ENCODE measurements at places on chromosomes 12 and 14. TPM values are rescaled to one million over a fixed set of nuclear protein-coding genes. Genes with fewer than 3 reads are reported as not detected.

DNA sequence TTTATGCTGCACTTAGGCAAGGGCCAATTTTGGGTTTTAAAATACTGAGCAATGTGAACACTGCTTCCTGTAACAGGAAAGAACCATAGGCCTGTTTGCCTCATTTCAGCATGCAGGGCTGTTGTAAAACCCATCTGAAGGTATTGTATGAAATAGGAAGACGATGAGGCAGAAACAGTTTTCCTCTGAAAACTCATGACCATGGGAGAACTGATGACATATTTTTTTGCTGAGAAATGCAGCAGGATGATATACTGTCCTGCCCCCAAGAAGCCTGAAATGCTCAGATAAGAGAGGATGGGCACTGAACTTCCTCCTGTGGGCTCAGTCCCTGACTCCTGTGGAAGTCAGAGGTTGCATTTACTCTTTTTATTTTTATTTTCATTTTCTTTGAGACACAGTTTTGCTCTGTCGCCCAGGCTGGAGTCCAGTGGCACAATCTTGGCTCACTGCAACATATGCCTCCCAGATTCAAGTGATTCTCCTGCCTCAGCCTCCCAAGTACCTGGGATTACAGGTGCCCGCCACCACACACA lies 17.4 kb downstream of the PYGL start:
- peaks cover 5% of the 10 kb centered on the region for H3K27me3 ChIP-seq
- no peak overlapping the region for H3K4me3 ChIP-seq
- no peak for DNase-seq

The CCDC177 gene
- not detected for total RNA-seq

The ADAM21 gene
- 0.29 TPM for total RNA-seq

DNA sequence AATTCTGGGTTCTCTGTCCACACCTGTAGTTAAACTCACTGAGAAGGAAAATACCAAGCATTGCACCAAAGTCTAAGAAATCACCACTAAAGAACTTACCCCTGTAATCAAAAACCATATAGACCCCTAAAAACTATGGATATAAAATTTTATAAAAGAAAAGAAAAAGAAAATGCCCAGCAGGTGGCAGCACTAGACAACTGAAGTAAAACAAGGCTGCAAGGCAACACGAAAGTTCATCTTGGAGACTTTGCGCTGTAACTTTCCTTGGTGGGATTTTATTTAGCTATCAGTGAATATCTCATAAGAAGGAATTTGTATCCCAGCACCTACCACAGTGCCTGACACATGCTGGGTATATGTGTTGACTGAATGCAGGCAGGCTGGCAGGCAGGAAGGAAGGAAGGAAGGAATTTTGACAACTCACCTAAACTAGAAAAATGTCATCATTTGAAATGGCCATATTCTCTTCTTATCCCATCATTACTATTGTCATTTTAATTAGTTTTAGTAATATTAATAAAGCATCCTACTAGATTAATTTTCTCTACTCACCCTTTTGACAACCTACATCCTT lies 68.2 kb upstream of the ETV6 start:
- H3K36me3 ChIP-seq = no peaks in the 10 kb centered on the region
- H3K27ac ChIP-seq = no peak overlapping the region
- H3K4me1 ChIP-seq = peaks cover 10% of the 10 kb centered on the region
- peaks cover 6% of the 10 kb centered on the region for H3K27me3 ChIP-seq
- peak; percentile 87 for DNase-seq

GRCh38 chr14:101763941-101764709 lies 2.6 kb downstream of the PPP2R5C start:
- peaks cover 25% of the 10 kb centered on the region for H3K36me3 ChIP-seq
- H3K27ac ChIP-seq = peak overlapping the region; percentile 39

DNA sequence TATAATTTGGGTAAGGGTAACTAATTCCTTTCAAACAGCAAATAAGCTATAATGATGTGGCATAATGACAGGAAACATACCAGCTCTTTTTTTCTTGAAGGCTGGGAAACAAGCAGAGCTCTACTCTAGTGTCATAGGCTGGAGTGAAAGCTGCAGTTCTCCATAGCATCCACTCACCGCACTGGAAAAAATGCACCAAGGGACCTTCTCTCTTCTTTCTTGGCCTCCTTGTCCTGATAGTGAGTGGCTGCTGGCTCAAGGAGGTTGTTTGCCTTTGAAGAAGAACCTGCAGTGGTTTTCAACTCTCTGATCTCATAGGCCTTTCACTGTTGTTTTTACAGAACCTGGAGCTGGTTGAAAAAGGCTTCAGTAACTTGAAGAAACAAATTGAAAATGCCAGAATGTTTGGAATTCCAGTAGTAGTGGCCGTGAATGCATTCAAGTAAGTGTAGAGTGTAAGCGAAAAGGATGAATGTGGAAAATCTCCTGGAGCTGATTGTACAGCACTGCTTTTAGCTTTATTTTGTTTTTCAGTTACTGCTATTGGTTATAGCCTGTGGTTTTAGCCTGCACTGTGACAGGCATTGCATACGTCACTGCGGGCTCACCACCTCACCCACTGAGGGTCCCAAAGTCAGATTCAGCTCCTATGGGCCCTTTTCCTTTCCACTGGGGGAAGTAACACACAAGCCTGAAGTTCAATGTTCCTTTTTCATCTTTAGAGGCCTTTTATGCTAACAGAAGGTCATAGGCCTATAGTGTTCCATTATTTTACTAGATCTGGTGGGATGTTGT lies 17.2 kb upstream of the AKAP5 start:
- DNase-seq = peak; percentile 67
- peak overlapping the region; percentile 36 for H3K4me3 ChIP-seq
- H3K27ac ChIP-seq = peak overlapping the region; percentile 75
- no peaks in the 10 kb centered on the region for H3K27me3 ChIP-seq
- H3K36me3 ChIP-seq = peaks cover 58% of the 10 kb centered on the region

GRCh38 chr14:62179367-62180018 lies 417.3 kb downstream of the SNAPC1 start:
- H3K4me1 ChIP-seq = no peaks in the 10 kb centered on the region
- no peak overlapping the region for H3K4me3 ChIP-seq
- no peaks in the 10 kb centered on the region for H3K36me3 ChIP-seq
- peaks cover 16% of the 10 kb centered on the region for H3K27me3 ChIP-seq

Data from activated CD8-positive, alpha-beta T cell treated with anti-CD3 and anti-CD28 coated beads for 36 hours (primary cell).